IMR-90 (cell line): ENCODE measurements at places on chromosomes 11 and 22.
A peak's percentile ranks its signal among the peaks of the same experiment; 100 is the strongest.

- DNase-seq: no peak
Measured at GRCh38 chr11:32451808-32452207, 16.5 kb upstream of the WT1 start.

- DNase-seq: no peak
Measured at GRCh38 chr11:67059671-67060070, 3.0 kb downstream of the RHOD start.

- no peak for DNase-seq
Measured at GRCh38 chr22:49321477-49322055, 506.1 kb downstream of the BRD1 start.

DNA sequence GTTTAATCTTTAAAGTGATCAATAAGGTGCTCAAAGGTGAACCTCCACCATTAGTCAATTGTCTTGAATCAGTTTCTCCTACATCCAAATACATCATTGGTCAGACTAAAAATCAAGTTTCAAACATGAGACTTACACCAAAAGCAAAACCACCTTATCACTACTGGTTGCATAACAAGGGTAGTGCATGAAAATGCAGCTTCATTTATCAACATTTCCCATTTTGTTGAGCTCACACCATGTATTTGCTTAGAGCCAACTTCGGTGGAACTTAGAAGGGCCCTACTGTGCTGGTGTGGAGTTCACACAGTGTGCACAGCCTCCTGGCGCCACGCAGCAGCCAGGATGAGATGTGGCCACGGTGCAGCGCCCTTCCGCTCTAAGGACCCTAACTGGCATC, 23.1 kb upstream of the PHLDA2 start:
- no peak for DNase-seq

GRCh38 chr11:28822576-28822975, 714.4 kb downstream of the METTL15 start:
- DNase-seq: peak; percentile 17

DNA sequence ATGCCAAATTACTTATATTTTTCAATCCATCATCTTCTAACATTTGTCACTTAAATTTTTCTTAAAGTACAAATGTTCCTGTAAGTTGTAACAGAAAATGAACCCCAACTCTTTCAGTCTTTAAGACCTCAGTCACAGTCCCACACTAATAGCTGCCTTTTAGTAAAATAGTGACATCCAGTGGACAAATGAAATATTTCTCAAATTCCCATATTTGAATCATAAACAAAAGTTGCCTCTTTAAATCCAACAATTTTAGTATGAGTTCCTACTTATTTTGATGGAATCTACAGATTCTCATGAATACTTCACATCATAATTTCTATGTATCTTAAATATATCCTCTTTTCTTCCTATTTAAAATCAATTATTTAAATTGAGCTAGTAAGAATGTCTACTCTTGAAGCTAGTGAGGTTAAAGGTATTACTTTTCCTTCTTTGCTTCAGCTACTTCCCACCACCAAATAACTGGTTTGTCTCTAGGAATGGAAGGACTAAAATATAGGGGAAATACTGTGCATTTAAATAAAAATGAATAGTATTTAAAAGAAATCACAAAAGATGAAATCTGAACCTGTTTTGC, 9.2 kb downstream of the LIN7C start:
- DNase-seq: peak; percentile 27

- peak; percentile 78 for DNase-seq
Measured at GRCh38 chr11:4095509-4096230, 1.1 kb downstream of the RRM1 start.

- DNase-seq: no peak
Measured at GRCh38 chr22:40813912-40814315, 5.2 kb downstream of the SLC25A17 start.

- DNase-seq: peak; percentile 87
Measured at GRCh38 chr11:67606492-67607295, at the start of gene NDUFV1. NDUFV1 (plus strand) TSS chr11:67606936; CDS start chr11:67607005, 69 bp downstream.

DNA sequence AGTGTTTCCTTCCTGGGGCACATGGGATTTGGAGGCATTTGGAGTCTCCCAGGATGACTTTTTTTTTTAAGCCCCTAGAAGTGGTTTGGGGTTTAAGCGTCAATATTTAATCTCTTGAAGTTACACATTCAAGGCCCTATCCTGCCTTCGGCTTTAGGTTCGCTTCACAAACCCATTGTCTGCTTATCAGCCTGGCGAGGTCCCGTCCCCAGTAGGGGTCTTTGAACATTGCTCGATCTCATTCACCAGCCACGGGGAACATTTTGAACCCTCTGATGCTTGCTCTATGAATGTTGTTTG, 75.9 kb downstream of the KCNQ1 start:
- no peak for DNase-seq

DNA sequence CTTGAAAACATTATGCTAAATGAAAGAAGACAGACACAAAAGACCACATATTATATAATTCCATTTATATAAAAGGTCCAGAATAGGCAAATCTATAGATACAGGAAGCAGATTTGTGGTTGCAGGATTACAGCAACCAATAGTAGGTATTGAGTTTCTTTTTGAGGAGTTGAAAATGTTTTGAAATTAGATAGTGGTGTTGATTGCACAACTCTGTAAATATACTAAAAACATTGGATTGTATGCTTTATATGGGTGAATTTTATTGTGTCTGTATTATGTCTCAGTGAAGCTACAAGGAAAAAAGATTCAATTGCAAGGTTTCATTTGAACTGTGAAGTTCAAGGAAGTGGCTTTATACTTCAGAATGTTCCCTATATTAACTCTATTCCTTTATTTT, 3.0 kb upstream of the RRAS2 start:
- no peak for DNase-seq

DNA sequence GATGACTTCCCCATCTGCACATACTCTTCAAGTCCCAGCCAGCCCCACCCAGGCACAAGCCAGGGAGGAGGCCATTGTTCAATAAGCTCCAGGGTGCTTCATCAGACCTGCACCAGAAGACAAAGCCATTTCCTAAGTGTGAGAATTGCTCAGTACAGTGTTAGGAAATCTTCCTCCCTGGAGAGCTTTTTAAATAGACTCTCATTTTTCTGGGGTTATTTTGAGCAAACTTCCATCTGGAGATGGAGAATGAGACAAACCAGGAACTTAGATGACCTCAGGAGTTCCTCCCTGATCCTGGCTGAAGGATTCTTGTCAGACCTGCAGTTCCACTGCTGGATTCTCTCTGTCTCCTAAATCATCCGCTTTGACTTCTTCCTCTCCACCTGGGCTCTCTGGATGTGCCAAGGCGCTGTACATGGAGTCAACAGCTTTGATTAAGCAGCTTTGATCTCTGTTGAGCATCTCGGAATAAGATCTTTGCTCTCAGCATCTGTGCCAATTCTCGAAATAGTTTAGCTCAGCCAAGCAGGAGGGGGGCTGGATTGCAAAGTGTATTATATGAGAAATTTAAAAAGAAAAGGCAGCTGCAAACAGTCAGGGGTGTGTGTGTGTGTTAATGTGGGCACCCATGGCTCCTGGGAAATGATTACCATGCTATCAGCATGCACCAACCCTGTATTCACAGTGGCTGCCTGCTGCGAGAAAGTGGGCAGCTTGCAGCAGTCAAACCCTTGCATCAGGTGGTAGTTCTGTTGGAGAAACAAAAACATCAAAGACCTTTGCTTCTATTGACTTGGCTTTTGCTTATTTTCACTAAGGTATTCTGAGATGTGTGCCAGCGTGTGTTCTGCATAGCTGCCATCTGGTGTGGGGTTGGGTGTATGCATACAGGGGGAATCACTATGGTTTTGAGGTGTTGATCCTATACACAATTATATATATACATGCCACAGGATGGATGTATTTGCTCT, 70.2 kb upstream of the NAV2 start:
- no peak for DNase-seq

DNA sequence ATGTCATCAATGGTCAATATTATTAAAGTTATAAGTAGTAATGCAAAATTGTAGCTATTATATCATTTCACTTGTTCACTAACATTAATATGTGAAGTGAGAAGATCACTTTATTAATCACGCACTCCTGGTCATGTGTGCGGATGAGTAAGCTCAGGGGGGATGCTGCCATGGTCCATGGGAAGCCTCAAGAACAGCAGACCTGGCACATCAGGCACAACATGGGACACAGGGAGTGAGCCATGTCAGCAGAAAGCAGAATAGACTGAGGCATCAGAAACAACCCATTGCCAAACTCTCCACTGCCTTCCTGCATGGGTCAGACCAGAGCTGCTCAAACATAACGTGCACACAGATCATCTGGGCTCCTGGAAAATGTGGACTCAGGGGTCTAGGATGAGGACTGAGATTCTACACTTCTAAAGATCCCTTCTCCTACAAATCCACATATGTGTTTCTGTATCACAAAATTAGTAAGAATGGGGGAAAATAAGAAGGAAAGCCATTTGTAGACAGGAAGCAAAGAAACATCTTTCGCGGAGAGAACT, 63.8 kb upstream of the VPREB1 start:
- DNase-seq: no peak

- no peak for DNase-seq
Measured at GRCh38 chr22:21564411-21564810, 3.1 kb upstream of the UBE2L3 start.

DNA sequence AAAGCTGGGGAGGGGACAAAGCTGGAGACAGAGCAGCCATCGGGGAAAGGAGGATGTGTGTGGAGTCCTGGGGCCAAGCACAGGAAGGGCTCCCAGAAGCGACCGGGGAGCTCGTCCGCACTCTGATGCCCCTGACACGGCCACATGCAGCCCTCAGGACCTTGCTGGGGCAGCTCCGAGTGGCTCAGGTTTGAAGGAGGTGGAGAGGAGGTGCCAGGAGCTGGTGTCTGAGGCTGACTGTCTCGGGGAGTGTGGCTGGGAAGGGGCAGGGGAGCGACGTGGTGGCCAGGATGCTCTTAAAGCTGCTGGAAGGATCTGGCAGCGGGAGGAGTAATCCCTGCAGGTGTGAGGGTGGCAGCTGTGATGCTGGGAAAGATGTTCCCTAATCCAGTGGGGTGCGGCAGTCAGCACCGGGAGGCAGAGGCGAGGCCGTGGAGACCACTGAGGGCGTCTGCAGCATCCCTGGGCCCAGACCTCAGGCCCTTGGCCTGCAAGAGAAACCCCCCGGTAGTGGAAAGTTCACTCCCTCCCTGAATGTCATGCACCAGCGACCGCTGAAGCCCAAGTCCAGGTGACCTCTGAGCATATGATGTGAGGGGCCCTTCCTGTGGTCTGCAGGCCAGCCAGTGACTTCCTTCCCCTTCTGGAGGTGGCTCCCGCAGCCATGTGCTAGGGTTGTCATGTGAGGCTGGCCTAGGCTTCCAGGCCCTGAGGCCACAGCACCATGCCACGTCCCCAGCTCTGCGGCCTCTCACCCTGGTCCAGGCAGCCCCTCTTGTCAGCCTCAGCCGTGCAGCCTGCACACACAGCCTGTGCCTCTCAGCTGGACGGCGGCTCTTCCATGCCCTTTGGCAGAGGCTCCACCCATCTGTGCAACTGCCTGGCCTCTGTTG, 17.2 kb upstream of the CTSD start:
- DNase-seq: no peak

DNA sequence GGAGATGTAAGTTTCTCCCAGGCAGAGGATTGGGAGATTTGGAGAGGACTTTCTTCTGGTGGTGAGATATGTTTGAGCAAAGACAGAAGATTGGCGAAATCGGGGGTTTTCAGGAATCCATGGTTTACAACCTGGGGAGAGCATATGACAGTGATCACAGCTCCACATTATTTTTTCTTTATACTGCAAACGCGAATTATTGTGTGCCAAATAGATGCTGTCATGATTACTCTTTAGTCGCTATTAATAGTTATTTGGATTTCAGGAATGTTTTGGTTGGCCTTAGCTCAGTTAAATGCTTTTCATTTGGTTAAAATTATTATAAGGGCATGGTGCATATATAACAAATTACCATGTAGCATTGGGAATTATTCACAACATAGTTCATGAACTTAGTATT, 15.2 kb downstream of the ATXN10 start:
- no peak for DNase-seq

GRCh38 chr22:42371099-42371498, 61.1 kb downstream of the NFAM1 start:
- no peak for DNase-seq

DNA sequence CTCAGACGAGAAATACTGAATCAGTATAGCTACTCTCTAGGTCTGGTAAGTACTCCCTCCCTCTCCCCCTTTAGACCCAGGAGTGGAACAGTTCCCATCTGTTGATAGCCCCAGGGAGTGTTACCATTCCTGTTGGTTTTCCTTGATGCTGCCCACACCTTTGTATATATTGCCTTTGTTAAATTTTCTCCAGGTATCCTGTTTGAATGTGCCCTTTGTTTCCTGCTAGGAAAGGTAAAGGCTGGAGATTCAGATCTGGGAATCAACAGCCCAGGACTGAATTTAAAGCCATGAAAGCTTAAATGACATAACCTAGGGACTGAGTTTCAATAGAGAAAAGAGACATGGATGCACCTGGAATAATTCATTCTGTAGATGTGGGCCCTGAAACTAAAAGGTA, 68.3 kb downstream of the CCDC83 start:
- no peak for DNase-seq
